Activated T-cell treated with anti-CD3 and anti-CD28 coated beads, Interleukin-2, amount 50 U/mL, for 1 hour (primary cell): ENCODE measurements at places on chromosomes 11 and 22.

GRCh38 chr11:130691581-130691980 is 224.7 kb downstream of the SNX19 start:
- no peak for DNase-seq

GRCh38 chr11:70314730-70315129 is 44.2 kb downstream of the PPFIA1 start:
- no peak for DNase-seq

GRCh38 chr11:32068134-32068870 is 22.6 kb upstream of the RCN1 start:
- no peak for DNase-seq

DNA sequence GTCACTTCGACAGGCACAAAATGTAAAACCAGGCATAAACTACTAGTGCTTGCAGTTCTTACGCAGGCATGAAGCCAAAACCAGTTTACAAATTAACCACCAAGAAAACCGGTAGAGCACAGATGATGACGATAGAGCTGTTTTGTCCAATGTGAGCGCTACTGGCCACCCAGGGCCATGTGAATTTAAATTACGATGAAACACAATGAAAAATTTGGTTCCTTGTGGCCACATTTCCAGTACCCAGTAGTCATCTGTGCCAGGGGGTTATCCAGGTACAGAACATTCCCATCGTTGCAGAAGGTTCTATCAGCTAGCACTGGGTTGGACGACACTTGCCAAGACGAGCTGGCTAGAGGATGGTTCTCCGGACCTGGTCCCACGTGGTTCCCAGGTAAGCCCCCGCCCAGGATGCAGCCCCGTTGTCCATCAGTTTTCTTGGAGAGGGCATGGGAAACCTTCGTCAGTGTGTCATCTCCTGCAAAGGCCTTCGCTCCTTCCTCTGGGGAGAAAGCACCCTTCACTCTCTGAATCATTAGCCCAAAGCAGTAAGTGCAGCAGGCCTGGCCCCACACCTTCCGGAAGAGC is 1.1 kb upstream of the CD81 start:
- no peak for DNase-seq
